ENCODE measurements at places on chromosomes 6 and 20.
A peak's percentile ranks its signal among the peaks of the same experiment; 100 is the strongest.

DNA sequence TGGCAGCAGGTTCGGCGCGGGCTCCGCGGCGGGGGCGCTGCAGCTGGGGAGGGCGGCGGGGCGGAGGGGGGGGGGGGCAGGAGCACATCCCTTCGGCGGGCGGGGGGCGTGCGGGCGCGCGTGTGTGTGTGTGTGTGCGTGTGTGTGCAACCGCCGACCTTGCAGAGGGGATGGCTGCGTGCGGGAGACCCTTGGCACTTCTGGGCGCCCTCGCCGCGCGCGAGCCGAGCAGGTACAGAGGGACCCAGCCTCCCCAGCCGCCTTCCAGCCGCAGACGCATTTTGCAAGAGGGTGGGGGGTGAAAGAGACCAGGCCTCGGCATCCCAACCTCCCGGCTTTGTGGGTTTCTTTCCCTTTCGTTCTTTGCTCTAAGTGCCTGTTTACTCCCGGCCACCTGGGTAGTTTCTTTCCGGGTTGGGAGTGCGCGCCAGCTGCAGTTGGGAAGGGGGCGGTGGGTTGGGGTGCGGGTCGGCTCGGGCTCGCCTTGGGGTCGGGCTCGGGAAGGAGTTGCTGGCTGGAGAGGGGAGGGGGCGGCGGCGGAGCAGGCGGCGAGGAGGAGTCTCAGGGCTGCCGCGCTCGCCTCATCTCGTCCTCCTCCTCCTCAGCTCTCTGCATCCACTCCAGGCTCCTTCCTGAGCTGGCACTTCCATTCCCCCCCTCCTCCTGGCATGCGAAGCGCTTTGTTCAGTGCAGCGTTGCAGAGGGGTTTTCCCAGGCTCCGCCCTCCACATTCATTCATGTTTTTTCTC lies 620 bp downstream of the HIVEP1 start:
- DNase-seq, result peak; percentile 88

- no peak for DNase-seq
Observed at GRCh38 chr20:49906101-49906604, 9.2 kb downstream of the SPATA2 start.

DNA sequence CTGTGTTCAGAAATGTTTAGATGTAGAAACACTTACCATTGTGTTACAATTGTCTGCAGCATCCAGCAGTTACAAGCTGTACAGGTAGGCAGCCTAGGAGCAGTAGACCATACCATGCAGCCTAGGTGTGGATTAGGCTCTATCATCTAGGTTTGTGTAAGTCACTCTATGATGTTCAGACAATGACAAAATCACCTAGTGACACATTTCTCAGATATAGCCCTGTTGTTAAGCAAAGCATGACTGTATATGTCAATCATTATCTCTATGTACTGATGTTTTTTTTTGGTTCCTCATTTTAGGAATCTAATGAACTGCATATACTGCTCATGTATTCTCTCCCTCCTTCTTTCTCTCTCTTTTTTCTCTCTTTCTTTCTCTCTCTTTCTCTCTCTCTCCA lies 22.2 kb downstream of the CST8 start:
- DNase-seq, result no peak

DNA sequence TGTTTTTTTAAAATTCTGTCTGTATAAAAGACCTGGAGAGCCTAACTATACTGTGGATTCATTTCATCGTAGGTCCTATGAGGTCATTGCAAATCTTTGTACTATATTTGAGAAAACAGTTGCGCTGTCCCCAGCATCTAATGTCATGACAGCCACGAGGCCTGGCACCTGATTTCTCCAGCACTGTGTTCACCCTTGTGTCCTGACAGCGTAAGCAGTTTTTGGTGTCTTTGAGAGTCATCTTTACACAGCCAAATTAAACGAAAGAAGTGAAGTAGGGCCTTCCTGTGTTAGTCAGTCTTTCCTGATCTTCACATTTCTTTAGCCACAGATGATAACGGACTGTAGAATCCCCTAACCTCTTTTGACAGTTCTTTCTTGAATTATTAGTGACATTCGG lies 70.6 kb upstream of the PHACTR2 start:
- DNase-seq, result no peak

DNA sequence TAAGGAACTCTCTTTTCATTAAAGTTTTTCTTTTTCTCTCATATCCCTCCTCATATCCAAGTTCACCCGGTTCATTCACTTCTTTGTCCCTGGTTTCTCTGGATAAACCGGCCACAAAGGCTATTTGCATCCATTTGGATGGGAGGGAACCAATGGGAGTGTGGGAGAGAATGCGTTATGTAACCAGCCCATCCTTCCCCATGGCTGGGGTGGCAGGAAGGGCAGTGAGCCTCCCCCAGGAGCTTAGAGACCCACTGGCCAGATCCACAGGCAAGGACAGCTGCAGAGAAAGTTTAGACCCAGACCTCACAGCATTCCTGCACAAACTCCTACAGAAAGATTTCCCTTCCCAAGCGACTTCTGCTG lies 10.7 kb downstream of the CASS4 start:
- DNase-seq, result no peak

- DNase-seq, result peak; percentile 2
Observed at GRCh38 chr20:2599288-2600006, 53.0 kb upstream of the NOP56 start.

GRCh38 chr6:148438632-148439031 lies 96.0 kb downstream of the SASH1 start:
- DNase-seq, result no peak

- DNase-seq, result no peak
Observed at GRCh38 chr6:36546308-36546919, 865 bp downstream of the STK38 start.

DNA sequence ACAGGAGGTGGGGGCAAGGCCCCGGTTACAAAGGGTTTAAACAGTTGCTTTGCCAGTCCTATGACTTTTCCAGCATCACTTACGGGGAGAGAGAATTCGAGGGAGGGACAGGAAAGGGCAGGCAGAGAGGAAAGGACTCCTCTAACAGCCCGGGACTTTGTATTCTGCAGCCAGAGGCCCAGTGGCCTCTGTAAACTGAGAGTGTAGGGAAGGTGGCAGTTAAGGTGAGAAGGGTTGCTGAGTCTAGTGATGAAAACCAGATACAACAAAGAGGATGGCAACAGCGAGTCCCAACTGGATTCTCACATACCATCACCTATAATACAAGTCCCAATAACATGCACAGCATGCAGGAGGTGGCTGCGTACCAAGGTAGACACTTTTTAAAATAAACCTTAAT lies 13.5 kb downstream of the PLAGL2 start:
- no peak for DNase-seq

GRCh38 chr6:107712237-107712664 lies 111.9 kb downstream of the SCML4 start:
- DNase-seq, result no peak

DNA sequence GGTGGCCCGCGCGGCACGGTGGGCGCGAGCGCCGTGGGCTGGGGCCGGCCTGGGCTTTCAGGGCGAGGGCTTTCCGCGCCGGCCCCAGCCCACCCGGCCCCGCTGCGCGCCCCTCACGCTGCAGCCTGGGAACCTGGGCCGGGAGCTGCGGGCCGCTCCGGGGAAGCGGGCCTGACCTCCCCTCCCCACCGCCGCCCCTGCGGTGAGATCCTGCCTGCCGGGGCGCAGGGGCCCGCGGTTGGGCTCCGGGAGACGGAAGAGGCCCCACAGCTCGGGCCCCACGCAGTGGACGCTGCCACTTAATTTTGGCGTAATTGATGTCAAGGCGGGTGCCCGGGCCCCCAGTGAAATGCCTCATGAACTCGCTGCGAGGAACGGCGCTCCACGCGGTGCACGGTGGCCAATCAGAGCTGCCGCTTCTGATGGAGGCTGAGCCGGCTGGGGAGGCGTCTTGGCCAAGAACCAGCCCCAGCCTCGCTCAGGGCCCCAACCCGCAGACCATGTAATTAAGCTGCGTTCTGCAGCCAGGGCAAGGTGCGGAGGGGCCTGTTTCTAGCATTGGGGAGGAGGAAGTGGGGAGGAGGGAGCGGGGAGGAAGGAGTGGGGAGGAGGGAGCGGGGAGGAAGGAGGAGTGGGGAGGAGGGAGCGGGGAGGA lies 96.1 kb upstream of the BHLHE23 start:
- DNase-seq, result peak; percentile 23

GRCh38 chr6:159490298-159490937 lies 202.6 kb downstream of the SOD2 start:
- DNase-seq, result no peak

- DNase-seq, result no peak
Observed at GRCh38 chr6:154996016-154996590, 988 bp downstream of the TIAM2 start.

GRCh38 chr6:35969646-35970045 lies 48.7 kb upstream of the SRPK1 start:
- no peak for DNase-seq

DNA sequence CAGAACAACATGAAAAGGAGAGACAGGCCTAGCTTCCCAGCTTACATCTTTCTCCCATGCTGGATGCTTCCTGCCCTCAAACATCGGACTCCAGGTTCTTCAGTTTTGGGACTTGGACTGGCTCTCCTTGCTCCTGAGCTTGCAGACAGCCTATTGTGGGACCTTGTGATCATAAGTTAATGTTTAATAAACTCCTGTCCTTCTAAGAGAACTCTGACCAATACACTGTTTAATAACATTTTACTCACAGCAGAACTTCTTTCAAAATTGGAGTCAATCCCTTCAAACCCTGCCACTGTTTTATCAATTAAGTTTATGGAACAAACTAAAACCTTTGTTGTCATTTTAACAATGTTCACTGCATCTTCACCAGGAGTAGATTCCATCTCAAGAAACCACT lies 111.4 kb downstream of the PREP start:
- DNase-seq, result no peak

GRCh38 chr6:170093658-170094596 lies 197.0 kb downstream of the DLL1 start:
- DNase-seq, result no peak

DNA sequence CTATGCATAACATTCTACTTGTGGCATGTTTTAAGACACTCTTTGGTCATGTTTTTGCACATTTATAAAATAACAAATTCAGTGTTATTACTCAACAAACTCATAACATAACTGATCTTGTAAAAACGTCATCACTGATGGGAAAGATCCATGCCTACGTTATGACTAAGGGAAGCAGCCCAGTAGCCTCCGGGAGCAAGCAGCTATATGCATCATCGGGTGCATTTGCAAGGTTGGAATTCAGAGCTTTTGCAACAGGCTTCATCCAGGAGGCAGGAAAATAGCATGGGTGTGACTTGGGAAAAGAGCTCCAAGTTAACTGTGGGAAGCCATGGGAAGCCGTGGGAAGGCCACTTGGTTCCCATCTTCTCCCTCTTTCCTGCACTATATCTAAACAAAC lies 271.6 kb upstream of the SGK1 start:
- DNase-seq, result peak; percentile 97

- DNase-seq, result no peak
Observed at GRCh38 chr20:58918621-58919020, 62.4 kb upstream of the NELFCD start.

GRCh38 chr20:51387125-51387875 lies 155.2 kb downstream of the NFATC2 start:
- no peak for DNase-seq

GRCh38 chr6:14910692-14911547 lies 334.9 kb upstream of the JARID2 start:
- peak; percentile 35 for DNase-seq

DNA sequence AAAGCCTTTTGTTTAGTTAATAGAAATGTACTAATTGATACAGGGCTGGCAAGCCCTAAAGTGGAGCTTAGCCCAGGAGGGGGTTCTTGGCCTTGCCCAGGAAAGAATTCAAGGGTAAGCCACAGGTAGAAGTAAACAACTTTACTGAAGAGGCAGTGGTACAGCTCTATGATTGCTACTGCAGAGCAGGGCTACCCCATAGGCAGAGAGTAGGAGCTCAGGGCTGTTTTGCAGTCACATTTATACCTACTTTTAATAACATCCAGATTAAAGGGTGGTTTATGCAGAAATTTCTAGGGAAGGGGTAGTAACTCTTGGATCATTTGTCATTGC lies 680.4 kb upstream of the GJE1 start:
- no peak for DNase-seq

DNA sequence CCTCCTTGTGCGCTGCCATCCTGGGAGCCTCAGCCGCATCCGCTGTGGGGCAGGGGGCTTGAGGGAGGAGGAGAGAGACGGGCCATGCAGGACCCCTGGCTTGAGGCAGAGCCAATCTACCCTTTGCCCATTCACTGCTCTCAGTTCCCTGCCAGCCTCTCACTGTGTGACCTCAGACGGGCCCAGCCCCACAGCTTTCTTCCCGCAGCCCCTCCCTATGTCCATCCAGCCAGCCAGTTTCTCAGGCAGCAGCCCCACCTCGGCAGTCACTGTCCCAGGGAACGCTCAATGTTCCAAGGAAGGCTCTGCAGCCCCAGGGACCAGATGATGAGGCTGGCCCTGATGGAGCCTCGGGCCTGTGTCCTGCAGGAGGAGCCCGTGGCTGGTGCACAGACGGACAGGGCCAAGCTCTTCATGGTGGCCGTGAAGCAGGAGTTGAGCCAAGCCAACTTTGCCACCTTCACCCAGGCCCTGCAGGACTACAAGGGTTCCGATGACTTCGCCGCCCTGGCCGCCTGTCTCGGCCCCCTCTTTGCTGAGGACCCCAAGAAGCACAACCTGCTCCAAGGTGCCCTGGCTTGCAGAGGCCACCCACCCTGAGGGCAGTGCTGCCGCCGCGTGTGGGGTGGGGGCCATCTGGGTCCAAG lies 3.9 kb upstream of the TNFRSF6B start:
- DNase-seq, result no peak

GRCh38 chr20:20521736-20522135 lies 153.8 kb downstream of the INSM1 start:
- DNase-seq, result no peak

GRCh38 chr20:35910254-35910653 lies 44.0 kb downstream of the SCAND1 start:
- no peak for DNase-seq

- DNase-seq, result no peak
Observed at GRCh38 chr6:82129797-82130196, 117.7 kb downstream of the IBTK start.

DNA sequence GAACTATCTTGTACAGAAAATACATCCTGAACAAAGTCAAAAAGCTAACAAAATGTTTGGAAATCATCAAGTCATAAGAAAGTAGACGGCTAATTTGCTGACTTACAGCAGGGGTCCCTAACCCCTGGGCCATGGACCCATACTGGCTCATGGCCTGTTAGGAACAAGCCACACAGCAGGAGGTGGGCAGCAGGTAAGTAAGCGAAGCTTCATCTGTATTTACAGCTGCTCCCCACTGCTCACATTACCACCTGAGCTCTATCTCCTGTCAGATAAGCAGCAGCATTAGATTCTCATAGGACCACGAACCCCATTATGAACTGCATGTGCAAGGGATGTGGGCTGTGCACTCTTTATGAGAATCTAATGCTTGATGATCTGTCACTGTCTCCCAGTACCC lies 115.5 kb downstream of the CDK19 start:
- no peak for DNase-seq

GRCh38 chr6:88884361-88884760 lies 79.1 kb downstream of the RNGTT start:
- DNase-seq, result no peak

GRCh38 chr20:46630306-46630705 lies 21.0 kb downstream of the SLC13A3 start:
- no peak for DNase-seq

GRCh38 chr20:3405696-3406358 lies 1.6 kb downstream of the DNAAF9 start:
- DNase-seq, result no peak
